ENCODE measurements at places on chromosomes 7 and 10. TPM values are rescaled to one million over a fixed set of nuclear protein-coding genes. Genes with fewer than 3 reads are reported as not detected.
A peak's percentile ranks its signal among the peaks of the same experiment; 100 is the strongest.

CYP3A7 gene
- total RNA-seq: not detected

GRCh38 chr7:44157116-44158080 is 16.3 kb upstream of the MYL7 start:
- peak; percentile 73 for DNase-seq

DNA sequence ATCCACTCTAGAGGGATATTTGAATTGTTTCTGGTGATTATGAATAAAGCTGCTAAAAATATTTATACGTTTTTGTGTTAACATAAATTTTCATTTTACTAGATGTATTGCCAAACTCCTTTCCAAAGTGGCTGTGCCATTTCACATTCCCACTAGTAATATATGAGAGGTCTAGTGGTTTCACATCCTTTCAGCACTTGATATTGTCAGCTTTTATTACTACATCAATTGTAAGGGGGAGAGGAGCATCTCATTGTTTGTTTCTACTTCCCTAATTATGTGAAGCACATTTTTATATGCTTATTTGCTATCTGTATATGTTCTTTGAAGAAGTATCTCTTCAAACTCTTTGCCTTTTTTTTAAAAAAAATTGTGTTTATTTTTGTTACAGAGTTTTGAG is 184.5 kb downstream of the ADK start:
- no peak for DNase-seq

- DNase-seq: no peak
Measured at GRCh38 chr7:73828972-73829371, 1.8 kb upstream of the CLDN4 start.

- DNase-seq: no peak
Measured at GRCh38 chr10:110647136-110647430, 2.9 kb downstream of the RBM20 start.

GRCh38 chr10:36068542-36068941 is 426.4 kb upstream of the FZD8 start:
- DNase-seq: no peak

DNA sequence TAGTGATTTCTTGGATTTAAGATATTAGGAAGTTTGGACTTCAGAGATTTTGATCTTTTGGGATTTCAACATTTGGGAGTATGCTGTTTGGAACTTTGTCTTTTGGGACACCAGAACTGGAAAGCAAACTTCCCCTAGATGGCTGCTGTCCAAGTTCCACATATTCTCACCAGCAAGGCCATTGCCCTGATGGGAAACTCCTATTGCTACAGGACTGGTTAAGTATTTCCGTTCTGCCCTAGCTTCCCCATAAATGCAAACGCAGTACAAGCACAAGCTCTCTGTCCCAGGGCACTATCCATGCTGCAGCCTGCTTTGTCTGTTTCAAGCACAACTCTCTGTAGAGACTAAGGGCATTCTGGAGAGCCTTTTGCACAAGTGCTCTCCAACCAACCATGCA is 79.3 kb upstream of the SLC25A13 start:
- no peak for DNase-seq

GRCh38 chr10:122392835-122393234 is 18.3 kb downstream of the PLEKHA1 start:
- no peak for DNase-seq

PRR15 gene
- total RNA-seq: 1.1 TPM

IFIT1B gene
- total RNA-seq: not detected

DNA sequence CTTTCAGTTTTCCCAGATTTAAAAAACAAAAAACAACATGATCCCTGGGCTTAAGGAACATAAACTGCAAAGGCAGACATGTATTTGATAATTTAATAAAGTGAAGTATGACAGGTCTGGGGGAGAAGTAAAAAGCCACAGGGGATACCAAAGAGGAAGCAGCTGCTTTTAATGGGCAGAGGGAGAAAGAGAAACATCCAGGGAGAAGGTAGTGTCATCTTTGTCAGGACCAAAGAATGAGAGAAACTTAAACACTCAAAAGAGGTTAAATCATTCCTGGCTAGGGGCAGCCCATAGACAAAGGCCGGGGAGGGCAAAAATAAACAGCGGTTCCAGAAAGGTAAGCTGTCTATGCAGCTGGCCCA is 94.5 kb downstream of the GRB10 start:
- no peak for DNase-seq

GRCh38 chr10:67629461-67629971 is 66.5 kb downstream of the CTNNA3 start:
- DNase-seq: no peak

DNA sequence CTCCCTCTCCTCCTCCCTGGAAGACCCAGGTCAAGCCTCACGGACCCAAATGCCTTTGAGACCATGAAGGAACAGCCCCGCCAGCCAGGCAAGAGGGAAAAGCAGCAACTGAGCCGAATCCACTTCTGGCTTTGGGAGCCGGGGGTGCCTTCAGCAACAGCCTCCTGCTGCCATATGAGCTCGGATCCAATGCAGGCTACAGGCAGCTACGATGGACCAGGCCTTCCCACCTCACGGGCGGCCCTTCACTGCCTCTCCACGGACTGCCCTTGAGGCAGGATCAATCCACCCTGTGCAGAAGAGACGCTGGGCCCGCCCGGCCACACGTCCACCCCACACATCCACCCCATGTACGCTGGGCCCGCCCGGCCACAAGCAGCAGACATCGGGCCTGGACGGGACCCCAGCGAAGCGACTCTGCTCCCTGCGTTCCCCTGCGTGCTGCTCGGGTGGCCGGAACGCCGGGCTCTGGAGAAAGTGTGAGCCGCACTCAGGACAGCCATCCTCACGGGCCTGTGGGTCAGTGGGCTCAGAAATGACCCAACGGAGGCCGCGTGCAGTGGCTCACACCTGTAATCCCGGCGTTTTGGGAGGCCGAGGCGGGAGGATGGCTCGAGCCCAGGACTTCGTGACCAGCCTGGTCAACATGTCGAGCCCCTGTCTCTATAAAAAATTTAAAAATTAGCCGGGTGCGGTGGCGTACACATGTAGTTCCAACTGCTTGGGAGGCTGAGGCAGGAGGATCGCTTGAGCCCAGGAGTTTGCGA is 82.0 kb downstream of the FOXL3 start:
- peak; percentile 83 for DNase-seq

DNA sequence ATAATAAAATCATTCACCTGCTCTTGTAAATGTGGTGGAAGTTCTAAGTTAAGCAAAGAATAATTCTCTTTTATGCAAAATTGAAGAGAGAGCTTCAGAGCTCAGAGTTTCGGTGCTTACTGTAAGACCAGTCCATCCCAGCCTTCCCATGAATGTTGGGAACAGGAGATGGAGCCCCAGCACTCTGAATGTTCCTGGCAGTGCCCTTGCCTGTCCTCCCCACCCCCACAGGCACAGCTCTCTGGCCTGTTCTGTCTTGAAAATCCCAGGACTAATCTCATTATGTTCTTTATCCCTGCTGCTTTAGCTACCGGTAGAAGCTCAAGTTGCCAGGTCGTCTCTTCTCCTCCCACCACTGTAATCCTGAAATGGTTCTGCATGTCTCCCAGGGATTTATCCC is 29.1 kb upstream of the LHFPL3 start:
- no peak for DNase-seq

All from osteoblast (primary cell).